ENCODE measurements at places on chromosomes 1 and 21. TPM values are rescaled to one million over a fixed set of nuclear protein-coding genes. Genes with fewer than 3 reads are reported as not detected.
A peak's percentile ranks its signal among the peaks of the same experiment; 100 is the strongest.

DNA sequence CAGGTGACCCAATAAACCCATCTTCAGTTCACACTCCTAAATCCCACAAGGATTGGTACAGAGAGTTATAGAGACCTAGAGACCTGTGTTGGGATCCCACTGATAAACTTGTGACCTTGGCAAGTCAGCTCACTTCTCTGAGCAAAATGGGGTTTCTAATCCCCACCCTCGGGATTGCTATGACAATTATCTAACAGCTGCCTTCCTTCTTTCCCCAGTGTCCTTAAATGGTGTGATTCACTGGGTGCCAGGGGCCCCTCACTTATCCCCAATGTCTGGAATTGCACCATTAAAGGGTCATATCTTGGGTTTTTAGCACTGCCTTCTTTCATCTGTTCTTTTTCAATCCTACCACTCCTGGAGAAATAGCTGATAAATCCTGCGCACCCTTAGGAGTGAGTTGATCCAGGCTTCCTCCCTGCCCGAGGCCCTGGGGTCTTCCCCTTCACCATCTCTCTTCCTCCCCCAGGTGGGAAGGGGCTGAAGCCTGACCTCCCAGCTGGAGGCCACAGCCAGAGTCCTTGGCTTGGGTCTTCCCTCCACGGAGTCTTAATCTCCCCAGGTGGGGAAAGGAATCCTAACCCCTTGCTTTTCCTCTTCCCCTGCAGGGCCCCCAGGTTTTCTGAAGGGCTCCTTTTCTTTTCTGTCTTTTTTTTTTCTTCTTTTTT is 39.7 kb downstream of the LACTBL1 start:
- peak; percentile 35 for DNase-seq

GRCh38 chr21:38913120-38913892 is 107.6 kb downstream of the ETS2 start:
- DNase-seq = peak; percentile 93

DNA sequence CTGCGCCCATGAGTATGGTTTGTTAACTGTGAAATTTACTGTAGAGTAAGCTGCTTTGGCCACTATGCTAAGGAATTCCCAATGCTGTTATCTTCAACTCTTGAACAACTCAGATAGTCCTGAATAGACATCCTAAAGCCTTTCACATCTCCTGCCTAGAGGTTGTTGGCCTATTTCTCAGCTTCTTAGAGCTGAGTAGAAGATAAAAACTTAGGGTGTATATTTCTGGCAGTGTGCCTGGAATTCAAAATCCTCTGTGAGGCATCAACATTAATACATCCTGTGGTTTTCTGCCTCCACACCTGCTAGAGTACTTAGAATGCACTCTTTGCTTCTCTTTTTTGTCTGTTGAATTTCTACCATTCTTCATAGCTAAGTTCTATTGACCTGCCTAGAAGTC is 45.8 kb upstream of the RC3H1 start:
- DNase-seq = no peak

GRCh38 chr1:117271959-117272358 is 61.2 kb upstream of the VTCN1 start:
- no peak for DNase-seq

GRCh38 chr1:156847591-156848460 is 11.1 kb downstream of the INSRR start:
- DNase-seq = no peak

DNA sequence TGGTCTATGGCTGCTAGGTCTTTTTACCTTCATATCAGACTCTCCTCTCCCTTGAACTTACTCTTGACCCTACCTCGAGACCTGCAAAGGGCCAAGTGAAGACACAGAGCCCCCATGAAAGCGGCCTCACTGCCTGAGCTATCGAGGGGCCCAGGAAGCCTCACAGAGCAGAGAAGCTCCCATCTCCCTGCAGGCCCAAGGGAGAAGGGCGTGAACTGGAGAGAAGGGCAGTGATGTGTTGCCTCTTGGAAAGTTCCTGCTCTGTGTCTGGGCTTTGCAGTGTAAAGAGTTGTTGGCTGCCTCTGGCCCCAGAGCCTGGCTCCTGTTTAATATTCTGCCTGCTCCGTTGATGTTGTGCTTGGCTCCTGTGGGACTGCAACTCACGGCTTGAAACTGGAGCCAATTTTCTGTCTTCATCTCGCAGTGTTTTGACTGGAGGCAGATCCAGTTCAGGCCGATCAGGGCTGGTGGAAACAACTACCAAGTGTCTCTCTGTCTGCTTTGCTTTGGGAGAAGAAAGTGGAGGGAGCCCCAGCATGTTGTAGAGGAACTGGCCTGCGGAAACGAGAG is 4.3 kb downstream of the SERTAD4 start:
- peak; percentile 84 for DNase-seq

DNA sequence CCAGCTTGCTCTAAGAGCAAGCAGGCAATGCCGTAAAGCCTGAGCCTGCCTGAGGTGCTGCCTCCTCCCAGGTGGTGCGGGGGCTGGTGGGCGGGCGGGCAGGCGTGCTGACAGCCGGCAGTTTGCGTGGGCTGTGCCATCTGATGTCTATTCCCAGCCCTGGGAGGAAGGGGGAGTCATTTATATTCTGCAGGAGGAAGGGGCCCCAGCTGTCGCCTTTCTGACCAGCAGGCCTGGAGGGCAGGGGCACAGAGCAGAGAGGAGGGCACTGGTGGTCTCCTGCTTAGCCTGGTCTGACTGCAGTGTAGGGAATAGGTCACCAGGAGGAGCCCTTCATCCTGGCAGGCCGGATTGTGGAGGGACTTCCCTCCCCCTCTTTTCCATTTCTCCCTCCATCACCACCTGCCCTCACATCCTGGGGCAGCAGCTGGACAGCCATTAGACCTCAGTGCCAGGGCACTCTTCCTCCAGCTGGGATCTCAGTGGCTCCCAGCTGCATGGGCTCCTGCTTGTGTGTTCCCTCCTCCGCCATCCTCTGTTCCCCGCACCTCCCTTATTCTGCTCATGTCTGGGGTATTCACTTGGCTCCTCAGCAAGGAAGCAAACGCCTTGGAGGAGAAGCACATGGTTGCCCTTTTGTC is 4.4 kb downstream of the CYB561D1 start:
- no peak for DNase-seq

- no peak for DNase-seq
These were observed 184.5 kb downstream of the KAZN start for GRCh38 chr1:14782741-14783591.

DNA sequence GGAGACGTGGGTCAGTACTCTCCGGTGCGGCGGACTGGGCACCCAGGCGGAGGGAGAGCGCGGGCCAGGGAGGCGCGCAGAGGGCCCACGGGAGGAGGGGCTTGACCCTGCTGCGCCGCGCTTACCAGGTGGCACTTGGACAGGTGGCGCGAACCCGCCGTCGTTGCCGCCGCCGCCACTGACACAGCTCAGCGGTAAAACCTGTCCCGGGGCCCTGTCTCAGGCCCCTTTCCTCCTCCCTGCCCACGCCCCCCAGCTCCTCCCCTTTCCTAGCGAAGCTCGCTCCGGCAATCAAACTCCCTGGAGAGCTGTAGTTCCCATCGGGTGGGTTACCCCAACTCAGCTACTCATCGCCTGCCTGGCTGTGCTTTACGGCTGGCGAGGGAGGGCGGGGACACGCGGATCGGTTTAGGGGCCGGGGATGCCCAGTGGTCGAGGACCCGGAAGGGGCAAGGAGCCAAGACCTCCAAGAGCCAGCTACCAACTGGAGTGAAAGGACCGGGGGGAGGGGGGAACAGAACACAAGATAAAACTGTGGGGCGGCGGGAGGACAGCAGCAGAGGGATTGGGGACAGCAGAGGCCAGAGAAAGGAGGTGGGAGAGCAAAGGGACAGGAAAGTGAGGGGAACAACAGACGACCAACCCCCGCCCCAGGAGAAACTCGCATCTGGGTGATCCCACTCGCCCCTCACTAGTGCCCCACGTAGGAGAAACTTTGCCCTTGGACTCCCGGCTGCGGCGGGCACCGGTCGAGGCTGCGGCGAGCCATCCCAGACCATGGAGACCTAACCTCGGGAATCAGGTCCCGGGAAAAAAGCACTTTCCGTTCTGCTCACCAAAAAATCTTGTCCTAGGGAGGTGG is 2.9 kb downstream of the GFI1 start:
- DNase-seq = no peak

- no peak for DNase-seq
These were observed 67.5 kb downstream of the DNTTIP2 start for GRCh38 chr1:93811326-93812065.

Gene FCGR1A
- 11.2 TPM for total RNA-seq

Gene PGBD5
- 0.56 TPM for total RNA-seq

Gene TP73
- not detected for total RNA-seq

Gene CD1B
- total RNA-seq = not detected

All from posterior vena cava (tissue), 2 donors.